ENCODE measurements at places on chromosomes 4 and X. TPM values are rescaled to one million over a fixed set of nuclear protein-coding genes. Genes with fewer than 3 reads are reported as not detected.

Gene TFDP3
- not detected for polyA plus RNA-seq

Gene ERVMER34-1
- 2.6 TPM for polyA plus RNA-seq

Gene PLAC1
- polyA plus RNA-seq: not detected

Gene CABS1
- polyA plus RNA-seq: not detected

Gene SERPINA7
- polyA plus RNA-seq: not detected

Gene ASB12
- 1.9 TPM for polyA plus RNA-seq

Gene TBC1D19
- polyA plus RNA-seq: 1.6 TPM

Gene GPRASP1
- 7.4 TPM for polyA plus RNA-seq

Gene NEUROG2
- polyA plus RNA-seq: not detected

Gene HOPX
- polyA plus RNA-seq: 13.1 TPM

Gene CYBB
- polyA plus RNA-seq: 2.3 TPM

Gene NCAPG
- 0.29 TPM for polyA plus RNA-seq

Gene SPOCK3
- not detected for polyA plus RNA-seq

Gene HSFX4
- not detected for polyA plus RNA-seq

Gene GABRE
- 2.8 TPM for polyA plus RNA-seq

Gene P2RY8
- 3.2 TPM for polyA plus RNA-seq

Gene TRIM75
- not detected for polyA plus RNA-seq

Gene ZBED1
- polyA plus RNA-seq: 23.6 TPM

Gene GSPT2
- polyA plus RNA-seq: 2.3 TPM

Gene CENPVL3
- polyA plus RNA-seq: not detected

Gene ARMCX6
- polyA plus RNA-seq: 11.1 TPM

Gene ADGRG2
- 0.62 TPM for polyA plus RNA-seq

Gene TEX13D
- not detected for polyA plus RNA-seq

Gene RHOXF2B
- polyA plus RNA-seq: not detected

Gene NUDT10
- polyA plus RNA-seq: 0.33 TPM

Gene MAGEB10
- polyA plus RNA-seq: not detected

Gene PLCXD1
- 3.0 TPM for polyA plus RNA-seq

Gene SULT1E1
- not detected for polyA plus RNA-seq

Gene GJB1
- not detected for polyA plus RNA-seq

Gene SLC25A43
- polyA plus RNA-seq: 3.0 TPM

Gene L1CAM
- 2.4 TPM for polyA plus RNA-seq

Gene RHOXF1
- not detected for polyA plus RNA-seq

Gene MAGEA6
- not detected for polyA plus RNA-seq

Gene NIPAL1
- 0.17 TPM for polyA plus RNA-seq

Gene LONRF3
- polyA plus RNA-seq: 1.3 TPM

Gene AREG
- polyA plus RNA-seq: 22.9 TPM

Gene ARAP2
- polyA plus RNA-seq: 0.51 TPM

Gene GATA1
- 0.07 TPM for polyA plus RNA-seq

Gene SLC6A14
- 0.01 TPM for polyA plus RNA-seq

Gene GC
- polyA plus RNA-seq: not detected

Gene RRH
- not detected for polyA plus RNA-seq

Data from heart right ventricle (tissue), 16 donors.